ENCODE measurements at places on chromosomes 6 and 20.

GRCh38 chr6:169978615-169979161, 227.3 kb downstream of the ERMARD start:
- no peak for DNase-seq

- no peak for DNase-seq
These were observed 112.8 kb downstream of the ARHGAP18 start for GRCh38 chr6:129597023-129597713.

DNA sequence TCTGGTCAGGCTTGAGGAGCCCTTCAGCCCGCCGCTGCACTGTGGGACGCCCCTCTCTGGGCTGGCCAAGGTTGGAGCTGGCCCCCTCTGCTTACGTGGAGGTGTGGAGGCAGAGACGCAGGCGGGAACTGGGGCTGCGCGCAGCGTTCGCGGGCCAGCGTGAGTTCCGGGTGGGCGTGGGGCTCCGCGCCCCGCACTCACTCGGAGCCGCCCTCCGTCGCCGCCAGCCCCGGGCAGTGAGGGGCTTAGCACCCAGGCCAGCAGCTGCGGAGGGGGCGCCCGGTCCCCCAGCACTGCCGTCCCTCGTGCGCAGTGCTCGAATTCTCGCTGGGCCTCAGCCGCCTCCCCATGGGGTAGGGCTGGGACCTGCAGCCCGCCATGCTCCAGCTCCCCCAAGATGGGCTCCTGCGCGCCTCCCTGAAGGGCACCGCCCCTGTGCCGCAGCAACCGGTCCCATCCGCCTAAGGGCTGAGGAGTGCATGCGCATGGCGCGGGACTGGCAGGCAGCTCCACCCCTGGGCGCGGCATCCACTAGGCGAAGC, 695.9 kb downstream of the EPHA7 start:
- DNase-seq, result no peak

DNA sequence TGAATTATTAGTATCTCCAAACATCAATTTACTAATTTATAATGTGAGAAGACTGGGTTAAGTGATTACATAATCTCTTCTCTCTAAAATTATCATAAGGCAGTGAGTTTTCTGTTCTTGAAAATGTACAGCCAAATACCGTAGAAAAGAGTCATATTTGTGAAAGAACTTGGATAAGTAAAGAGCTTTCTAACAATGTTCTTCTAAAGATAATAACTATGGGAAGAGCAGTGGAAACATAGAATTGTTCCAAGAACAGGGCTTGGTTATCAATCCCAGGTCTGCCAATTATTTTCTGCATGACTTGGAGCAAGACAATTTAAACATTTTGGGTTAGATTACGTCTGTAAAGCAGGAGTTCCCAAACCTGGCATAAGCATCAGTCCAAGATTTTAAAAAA, 198.1 kb upstream of the SGK1 start:
- DNase-seq, result no peak

GRCh38 chr6:33790379-33790778, 1.4 kb upstream of the LEMD2 start:
- DNase-seq, result no peak

DNA sequence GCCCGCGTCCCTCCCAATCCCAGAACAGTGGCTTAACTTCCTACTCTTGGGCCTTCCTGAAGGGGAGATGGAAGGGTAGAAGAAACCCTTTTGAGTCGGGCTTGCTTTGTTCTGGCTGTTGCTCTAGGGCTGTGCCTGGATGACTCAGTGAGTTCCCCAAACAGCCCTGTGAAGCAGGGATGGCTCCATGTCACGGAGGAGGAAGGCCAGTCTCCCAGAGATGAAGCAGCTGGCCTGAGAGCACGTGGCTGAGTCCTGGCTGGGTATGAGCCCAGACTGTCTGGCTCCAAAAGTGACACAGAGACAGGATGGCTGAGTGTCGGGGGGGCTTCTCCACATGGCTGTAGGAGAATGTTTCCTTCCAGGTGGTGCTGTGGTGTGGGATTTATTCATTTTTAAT, 4.6 kb downstream of the SYTL3 start:
- no peak for DNase-seq

DNA sequence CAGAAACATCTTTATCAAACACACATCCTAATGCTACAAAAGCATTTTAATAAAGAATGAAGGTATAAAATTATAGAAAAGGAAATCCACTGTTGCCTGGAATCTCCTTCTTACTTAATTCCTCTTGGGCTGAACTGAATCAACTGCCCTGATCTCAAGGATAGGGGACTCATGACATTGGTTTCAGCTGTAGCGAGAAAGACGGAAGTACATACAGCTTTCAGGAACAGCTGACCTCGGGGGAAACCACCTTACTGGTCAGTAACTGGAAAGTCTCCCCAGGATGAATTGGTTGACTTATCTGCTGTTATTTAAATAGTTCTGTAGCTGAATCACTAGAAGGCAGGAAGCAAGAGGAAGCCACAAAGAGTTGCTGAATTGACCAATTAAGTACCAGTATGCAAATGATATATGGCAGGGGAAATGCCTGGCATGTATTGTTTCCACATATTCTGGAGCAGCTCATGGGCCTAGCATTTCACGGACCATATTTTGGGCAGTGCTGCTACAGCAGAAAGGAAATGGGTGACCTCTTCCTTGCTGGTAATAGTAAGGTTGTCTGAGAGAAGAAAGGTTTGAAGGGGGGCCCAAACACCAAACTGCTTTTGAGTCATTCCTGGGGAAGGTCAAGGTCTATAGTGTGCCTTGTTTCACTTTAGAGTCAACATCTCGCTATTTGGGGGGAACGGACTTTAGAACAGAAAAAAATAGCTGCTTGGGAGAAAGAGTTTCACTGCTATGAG, 43.7 kb upstream of the MAP7 start:
- DNase-seq, result peak; percentile 68

GRCh38 chr6:24517659-24518543, 23.1 kb downstream of the ALDH5A1 start:
- DNase-seq, result no peak
